ENCODE measurements at places on chromosomes 6 and 20.

DNA sequence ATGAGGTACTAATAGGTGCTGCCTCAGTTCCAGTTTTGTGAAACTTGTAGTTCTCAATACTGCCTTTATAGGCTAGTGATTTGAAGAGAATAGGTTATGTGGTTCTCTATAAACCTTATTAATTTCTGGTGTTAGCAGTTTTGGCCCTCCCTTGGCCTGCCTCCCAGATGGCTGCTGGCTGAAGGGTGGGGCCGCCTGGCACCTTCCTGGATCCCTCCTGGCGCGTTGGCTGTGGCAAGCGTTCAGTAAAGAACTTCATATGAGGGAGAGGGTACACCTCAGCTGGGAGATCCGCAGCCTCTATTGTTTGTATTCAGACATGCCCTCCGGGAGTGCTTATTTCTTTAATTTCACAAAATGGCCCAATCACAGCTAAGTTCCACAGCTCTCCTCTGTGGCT, 51.9 kb downstream of the FAM120B start:
- DNase-seq = no peak

DNA sequence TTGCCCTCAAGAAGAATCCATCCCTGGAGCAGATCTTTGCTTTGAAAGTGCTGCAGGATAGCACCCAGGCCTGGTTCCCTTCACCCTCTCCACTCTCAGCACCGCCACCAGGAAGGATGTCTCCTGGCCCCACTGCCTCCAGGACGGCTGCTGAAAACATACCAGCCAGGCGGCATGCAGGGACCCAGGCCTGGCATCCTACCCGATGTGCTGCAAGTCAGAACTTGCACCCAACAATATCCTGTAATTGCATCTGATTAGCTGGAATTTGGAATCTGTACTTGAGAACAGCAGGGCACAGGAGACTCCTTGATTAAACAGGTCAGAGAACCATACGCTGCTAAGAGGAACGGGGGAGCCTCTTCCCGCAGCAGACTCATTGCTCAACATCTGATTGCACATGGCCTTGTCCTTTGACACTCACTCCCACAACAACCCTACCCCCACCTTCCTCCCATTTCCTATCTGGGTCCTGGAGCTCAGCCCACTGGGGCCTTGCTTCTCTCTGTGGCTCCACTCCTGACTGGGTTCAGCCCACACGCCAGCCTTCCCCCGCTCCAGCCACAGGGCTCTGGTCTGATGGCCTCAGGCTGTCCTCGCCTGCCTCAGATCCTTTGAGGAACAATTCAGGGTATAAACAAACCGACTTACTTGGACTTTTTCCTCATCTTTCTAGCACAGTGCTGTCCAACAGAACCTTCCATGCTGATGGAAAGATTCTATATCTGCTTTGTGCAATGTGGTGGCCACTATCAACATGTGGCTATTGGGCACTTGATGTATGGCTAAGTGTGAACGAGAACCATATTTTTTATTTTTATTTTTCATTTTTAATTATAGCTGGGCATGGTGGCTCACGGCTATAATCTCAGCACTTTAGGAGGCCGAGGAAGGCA, 78.0 kb downstream of the FGD2 start:
- DNase-seq = peak; percentile 78

GRCh38 chr20:41476446-41476845, 109.8 kb upstream of the EMILIN3 start:
- DNase-seq = no peak

- DNase-seq = peak; percentile 79
These were observed 110.6 kb downstream of the UBE3D start for GRCh38 chr6:82954937-82955577.

GRCh38 chr6:20061952-20062351, 150.3 kb downstream of the MBOAT1 start:
- no peak for DNase-seq

DNA sequence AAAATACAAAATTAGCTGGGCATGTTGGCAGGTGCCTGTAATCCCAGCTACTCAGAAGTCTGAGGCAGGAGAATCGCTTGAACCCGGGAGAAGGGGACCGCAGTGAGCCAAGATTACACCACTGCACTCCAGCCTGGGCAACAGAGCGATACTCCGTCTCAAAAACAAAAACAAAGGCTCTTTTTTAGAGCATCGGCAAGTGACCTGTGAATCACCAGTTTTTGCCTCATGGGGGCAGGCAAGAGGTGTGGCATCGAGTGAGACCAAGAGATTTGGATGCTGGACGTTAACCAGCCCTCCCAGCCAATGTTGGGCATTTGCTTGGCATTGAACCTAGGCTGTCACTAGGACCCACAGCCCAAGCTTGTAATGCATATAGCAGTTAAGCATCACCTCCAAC, 14.6 kb upstream of the CDK5RAP1 start:
- peak; percentile 47 for DNase-seq

- no peak for DNase-seq
These were observed 10.0 kb downstream of the PXDC1 start for GRCh38 chr6:3741477-3741871.

GRCh38 chr6:162154001-162154400, 573.6 kb downstream of the PRKN start:
- no peak for DNase-seq

GRCh38 chr20:53146201-53146891, 174.2 kb downstream of the TSHZ2 start:
- no peak for DNase-seq

GRCh38 chr6:73556836-73557235, 36.0 kb upstream of the EEF1A1 start:
- no peak for DNase-seq

- DNase-seq = peak; percentile 21
These were observed 538.2 kb upstream of the EYS start for GRCh38 chr6:66245231-66245630.

DNA sequence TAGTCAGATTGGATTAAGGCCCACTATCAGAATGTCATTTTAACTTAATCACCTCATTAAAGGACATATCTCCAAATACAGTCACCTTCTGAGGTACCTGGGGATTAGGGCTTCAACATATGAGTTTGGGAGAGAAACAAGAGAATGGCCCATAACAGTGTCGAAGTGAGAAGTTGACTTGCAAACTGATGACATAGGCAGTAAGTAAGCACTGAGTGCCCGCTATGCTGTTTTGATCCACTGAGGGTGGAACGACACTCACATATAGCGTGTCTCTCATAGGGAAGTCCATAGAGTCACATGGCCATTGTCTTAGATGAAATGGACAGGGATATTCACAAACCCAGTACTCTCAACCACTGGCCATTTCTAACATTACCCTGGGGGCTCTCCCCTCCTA, 264.2 kb downstream of the SAMD5 start:
- DNase-seq = no peak

DNA sequence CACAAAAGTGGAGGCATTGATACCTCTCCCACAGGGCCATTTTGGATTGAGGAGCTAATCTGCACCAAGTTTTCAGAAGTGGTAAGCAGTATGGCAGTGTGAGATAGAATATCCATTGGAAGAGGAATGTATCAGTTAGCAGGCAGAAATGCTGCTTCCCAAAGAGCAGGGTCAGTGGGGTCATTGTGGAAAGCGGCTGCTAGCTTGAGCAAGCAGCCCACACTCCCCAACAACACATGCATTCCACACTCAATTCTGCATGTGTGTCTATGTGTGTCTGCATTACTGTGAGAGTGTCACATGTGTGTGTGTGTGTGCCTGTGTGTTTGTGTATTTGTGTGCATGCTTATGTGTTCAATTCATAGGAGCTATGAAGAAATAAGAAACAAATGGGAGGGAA, 190.9 kb upstream of the FOXA2 start:
- DNase-seq = no peak

GRCh38 chr6:37556881-37557644, 57.4 kb upstream of the CCDC167 start:
- no peak for DNase-seq

GRCh38 chr6:113805173-113805790, 51.9 kb upstream of the MARCKS start:
- DNase-seq = no peak

GRCh38 chr20:41030531-41031242, 2.1 kb downstream of the TOP1 start:
- DNase-seq = peak; percentile 63

DNA sequence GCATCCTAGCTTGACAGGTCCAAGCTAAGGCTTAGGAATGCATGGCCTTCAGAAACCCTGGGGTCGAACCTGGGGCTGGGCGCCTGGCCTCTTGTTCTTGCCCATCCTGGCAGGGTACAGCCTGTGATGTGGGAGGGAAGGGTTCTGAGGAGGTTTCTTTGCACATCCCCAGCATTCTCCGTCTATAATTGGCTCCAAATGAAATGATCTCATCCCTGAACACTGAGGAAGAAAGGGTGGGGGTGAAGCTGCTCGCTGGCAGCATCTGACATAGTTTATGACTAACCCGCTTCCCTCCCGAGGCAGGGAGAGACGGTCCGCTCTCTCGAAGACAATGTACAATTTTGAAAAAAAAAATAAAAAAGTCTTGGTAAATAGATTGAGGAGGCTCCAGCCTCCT, 67.1 kb upstream of the ZNFX1 start:
- DNase-seq = peak; percentile 97

DNA sequence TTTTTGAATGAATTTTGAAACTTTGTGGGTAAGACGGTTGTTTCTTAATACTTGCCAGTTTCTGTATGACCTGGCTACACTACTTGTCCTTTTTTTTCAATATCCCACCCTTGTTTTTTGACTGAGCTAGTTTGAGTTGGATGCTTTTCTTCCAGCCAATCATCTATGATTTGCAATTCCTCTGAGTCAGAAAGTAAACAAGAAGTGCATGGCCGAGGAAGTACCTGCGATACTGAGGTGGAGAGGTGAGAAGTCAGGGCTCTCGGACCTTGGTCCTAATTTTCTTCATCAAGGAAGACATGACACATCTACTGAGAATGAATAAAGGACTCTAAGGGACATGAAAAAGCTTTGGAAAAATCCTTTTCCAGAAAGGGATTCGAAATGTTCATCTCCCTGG, 185.7 kb downstream of the LINC00237 start:
- no peak for DNase-seq

- peak; percentile 48 for DNase-seq
These were observed 69.1 kb downstream of the LCA5 start for GRCh38 chr6:79468116-79468515.

GRCh38 chr6:17628873-17629272, 28.8 kb downstream of the FAM8A1 start:
- DNase-seq = no peak

GRCh38 chr6:53263917-53264316, 84.8 kb downstream of the ELOVL5 start:
- DNase-seq = peak; percentile 79

DNA sequence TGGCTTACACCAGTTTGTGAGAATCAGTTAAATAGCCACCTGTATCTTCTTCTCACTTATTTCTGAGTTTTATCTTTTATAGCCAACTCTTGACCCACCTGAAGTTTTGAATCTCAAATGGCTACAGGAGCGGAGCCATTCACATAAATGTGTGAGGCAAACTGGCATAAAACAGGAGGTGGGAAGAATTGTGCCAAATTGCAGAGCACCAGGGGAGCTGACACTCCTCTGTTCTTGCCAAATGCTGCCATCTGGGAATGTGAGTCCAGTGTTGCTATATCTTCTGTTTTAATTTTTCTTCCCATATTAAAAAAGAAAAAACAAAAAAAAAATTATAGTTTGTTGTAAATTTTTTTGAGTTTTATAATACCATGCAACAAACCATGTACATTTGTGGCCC, 17.0 kb upstream of the RNF146 start:
- no peak for DNase-seq

GRCh38 chr6:119466226-119466625, 116.7 kb upstream of the MAN1A1 start:
- DNase-seq = no peak

DNA sequence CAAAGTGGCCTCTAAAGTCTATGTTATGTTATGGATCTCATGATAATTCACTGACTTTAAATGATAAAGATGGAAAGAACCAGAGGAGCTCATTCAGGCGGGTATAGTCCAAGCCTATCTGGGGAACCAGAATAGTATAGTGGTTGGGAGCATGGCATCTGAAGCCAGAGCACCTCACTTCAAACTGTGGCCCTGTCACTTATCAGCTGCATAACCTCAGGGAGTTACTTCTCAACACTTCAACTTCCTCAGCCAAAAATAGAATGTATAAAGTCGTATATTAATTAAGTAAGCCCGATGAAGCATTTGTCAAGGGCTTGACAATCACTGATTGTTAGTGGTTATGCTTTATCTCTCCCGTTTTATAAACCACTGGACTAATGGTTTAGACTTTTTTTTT, 112.7 kb downstream of the RTN4IP1 start:
- no peak for DNase-seq

DNA sequence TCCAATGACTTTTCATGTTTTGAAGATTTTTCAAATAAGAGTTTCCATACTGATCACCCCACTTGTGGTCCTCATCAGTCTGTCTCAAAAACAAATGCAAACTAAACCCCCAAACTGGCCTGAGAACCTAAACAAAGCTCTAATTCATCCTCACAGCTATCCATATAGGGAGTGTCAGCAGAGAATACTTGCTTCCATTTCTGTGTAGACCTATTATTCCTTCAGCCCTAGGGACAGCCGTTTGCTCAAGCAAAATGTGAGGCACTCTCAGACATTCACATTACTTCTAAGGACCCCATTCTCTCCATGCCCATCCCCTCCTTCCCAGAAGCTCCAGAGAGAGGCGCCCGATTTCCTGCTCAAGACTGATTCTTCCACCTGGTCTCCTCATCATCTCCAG, 24.6 kb downstream of the DNAAF9 start:
- DNase-seq = no peak

GRCh38 chr6:132445201-132445951, 44.1 kb upstream of the MOXD1 start:
- peak; percentile 93 for DNase-seq

DNA sequence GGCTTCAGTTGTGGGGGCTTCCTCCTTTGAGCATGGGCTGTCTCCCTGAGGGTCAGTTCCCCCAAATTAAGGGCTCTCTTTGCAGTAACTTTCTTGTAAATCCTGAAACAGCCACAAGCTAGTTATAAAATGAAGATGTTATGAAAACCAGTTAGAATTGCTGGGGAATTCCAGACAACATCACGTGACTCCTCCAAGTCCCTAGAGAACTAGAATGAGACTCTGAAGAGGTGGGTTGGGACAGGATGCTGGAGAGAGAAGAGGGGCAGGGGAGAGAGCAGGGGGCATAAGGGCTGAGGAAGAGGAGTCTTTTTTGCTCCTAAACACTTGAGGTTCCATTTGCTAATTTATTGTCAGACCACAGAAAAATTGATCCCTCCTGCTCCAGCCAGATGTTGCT, 380.3 kb downstream of the DHX35 start:
- DNase-seq = no peak

GRCh38 chr20:24305371-24305770, 164.1 kb upstream of the SYNDIG1 start:
- DNase-seq = no peak

GRCh38 chr6:35541836-35542235, 29.1 kb upstream of the TULP1 start:
- no peak for DNase-seq

DNA sequence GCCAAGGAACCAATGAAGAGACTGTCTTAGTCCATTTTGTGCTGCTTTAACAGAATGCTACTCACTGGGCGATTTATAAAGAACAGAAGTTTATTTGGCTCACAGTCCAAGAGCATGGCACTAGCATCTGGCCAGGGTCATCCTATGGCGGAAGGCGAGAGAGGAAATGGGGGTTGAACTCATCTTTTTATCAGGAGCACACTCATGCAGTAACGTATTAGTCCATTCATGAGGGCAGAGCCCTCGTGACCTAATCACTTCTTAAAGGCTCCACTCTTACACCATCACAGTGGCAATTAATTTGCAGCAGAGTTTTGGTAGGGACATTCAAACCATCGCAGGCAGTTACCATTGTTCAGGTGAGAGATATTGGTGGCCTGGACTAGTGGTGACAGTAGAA, 8.5 kb downstream of the ARFGEF2 start:
- DNase-seq = no peak
